ENCODE measurements at places on chromosomes 7 and 10.

- no peak for DNase-seq
Observed at GRCh38 chr7:74398426-74398825, 55.3 kb upstream of the GTF2IRD1 start.

GRCh38 chr7:52825611-52826010 is 209.8 kb upstream of the POM121L12 start:
- DNase-seq: no peak

- no peak for DNase-seq
Observed at GRCh38 chr10:96622013-96622787, 35.4 kb upstream of the TM9SF3 start.

- peak; percentile 69 for DNase-seq
Observed at GRCh38 chr10:112202561-112203241, 19.1 kb upstream of the GPAM start.

GRCh38 chr10:21814866-21815265 is 188.7 kb downstream of the DNAJC1 start:
- no peak for DNase-seq
